ENCODE measurements at places on chromosomes 5 and 9.

- no peak for DNase-seq
These were observed 27.0 kb downstream of the MSX2 start for GRCh38 chr5:174751154-174752000.

- DNase-seq: no peak
These were observed 89.3 kb upstream of the SV2C start for GRCh38 chr5:75993643-75994520.

DNA sequence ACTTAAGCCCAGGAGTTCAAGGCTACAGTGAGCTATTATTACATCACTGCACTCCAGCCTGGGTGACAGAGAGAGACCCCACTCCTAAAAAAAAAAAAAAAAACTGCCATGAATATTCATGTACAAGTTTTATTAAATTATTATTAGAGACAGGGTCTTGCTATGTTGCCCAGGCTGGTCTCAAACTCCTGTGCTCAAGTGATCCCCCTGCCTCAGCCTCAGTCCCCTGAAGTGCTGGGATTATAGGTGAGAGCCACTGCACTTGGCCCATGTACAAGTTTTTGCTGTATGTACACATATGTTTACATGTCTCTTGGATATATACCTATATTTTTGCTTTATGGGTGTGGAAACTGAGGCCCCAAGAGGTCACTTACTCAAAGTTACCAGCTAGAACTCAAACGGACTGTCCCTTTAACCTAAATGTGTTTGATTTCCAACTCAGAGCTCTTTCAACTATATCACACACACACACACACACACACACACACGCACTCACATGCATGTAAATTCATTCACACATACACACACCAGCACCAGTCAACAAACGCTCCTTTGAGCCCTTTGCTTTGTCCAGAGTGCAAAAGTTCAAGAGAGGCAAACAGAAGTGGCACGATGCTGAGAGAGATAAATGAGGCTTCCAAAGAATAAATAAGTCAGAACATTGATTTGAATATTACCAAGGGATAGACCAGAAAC is 42.3 kb upstream of the STRBP start:
- no peak for DNase-seq

GRCh38 chr5:50415912-50416311 is 25.2 kb downstream of the EMB start:
- DNase-seq: peak; percentile 57

- no peak for DNase-seq
These were observed 53.0 kb downstream of the NR2F1 start for GRCh38 chr5:93635991-93636390.

- DNase-seq: no peak
These were observed 78.7 kb downstream of the XRCC4 start for GRCh38 chr5:83156001-83156400.

GRCh38 chr9:90851444-90851843 is 49.8 kb downstream of the SYK start:
- DNase-seq: no peak

DNA sequence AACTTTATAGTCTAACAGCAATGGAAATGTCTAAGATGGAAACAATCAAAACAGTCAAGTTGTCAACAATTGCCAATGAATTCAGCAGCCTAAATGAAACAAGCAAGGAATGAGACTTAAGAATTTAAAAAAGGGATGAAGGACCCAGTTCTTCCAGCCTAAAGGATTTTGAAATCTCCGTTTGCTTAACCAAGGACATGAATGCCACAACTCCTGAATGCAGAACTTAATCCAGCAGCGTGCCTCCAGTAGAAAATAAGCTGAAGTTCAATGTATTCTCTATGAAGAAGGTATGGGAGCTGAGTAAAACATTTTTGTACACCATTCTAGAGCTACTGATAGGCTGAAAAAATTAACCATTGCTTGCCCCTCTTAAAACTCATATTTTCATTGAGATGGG is 411.3 kb downstream of the ARHGEF28 start:
- DNase-seq: no peak

DNA sequence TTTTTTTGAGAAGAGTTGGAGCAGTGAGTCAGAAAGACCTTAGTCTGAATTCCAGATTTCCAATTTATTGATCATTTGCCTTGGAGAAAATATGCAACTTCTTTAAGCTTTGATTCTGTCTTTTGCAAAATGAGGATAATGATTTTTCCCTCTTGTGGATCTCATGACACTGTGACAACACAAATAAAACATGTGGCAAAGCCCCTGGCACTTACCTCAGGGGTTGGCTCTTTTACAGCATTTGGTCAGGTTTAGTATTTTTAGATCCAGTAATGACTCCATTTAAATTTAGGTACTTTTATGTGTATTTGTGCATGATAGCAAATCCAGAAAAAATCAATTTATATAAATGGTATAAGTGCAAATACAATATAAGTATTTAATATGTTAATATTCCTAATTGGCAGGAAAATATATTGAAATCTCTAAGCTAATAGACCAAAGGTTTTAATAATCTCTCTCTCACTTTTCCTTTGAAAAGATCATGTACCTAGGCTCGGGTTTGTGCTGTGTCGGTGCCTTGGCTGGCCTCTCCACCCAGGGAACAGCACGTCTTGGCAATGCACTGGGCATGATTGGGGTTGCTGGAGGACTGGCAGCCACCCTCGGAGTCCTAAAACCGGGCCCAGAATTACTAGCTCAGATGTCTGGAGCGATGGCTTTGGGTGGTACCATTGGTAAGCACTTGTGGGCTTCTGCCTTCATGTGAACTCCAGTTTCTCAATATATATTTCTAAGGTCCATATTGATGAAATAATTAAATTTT is 49.7 kb downstream of the NNT start:
- no peak for DNase-seq

- DNase-seq: no peak
These were observed 17.9 kb downstream of the OR13J1 start for GRCh38 chr9:35852267-35852815.

DNA sequence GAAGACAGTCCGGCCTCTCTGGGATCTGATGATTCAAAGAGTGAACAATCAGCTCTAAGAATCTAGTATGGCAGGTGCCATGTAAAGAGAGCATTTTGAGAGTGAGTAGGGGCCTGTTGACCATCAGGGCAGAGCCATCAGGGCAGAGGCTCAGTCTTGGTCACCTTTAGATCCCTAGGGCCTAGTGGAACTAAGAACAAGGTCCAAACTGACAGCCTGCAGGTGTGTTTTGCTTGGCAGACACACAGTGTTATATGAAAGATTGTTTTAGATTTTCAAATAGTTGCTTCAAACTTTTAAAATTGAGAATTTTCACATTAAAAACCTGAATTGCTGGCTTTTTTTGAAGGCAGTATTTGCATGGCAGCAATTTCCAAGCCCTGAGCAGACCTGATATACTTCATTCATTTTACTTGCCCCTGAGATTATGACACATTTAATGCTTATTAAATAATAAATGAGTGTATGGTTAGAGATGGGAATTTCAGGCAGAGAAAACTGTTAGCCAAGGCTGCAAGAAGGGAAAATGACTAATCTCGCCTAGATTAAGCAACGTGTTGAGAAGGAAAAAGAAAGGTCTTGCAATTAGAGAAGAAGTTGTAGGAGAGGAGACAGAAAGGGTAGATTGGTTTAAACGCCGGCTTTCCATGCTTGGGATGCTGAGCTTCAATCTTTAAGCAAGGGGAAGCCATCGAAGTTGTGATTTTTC is 279.6 kb downstream of the ARRDC3 start:
- no peak for DNase-seq

GRCh38 chr9:97978371-97979130 is 4.6 kb upstream of the ANP32B start:
- DNase-seq: no peak

DNA sequence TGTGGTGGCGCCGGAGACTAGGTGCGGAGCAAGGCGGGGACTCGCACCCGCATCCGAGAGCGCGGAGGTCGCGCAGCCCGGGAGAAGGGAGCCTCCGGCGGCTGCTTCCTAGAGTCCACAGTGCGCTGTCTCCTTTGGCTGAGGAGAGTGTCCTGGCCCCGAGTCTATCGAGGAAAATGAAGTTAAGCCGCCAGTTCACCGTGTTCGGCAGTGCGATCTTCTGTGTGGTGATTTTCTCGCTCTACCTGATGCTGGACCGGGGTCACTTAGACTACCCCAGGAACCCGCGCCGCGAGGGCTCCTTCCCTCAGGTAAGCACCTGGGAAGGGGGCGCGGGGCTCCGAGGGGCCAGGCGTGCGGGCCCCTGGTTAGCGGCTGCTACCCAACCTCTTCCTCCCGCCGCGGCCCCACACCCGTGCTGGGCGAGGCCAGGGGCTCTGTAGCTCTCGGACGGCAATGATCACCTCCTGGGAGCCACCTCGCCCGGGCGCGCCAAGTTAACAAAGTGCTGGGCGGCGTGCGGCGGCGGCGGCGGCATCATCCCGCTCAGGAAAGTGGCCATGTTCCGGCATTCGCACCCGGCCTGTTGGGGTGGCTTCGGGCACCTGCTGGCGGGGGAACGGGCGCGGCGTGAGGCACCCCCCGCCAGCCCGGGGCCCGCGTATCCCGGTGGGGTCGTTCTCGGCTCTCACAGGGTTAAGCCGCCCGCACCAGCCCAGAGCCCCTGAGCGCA is 681 bp downstream of the MAN2A1 start:
- peak; percentile 41 for DNase-seq

DNA sequence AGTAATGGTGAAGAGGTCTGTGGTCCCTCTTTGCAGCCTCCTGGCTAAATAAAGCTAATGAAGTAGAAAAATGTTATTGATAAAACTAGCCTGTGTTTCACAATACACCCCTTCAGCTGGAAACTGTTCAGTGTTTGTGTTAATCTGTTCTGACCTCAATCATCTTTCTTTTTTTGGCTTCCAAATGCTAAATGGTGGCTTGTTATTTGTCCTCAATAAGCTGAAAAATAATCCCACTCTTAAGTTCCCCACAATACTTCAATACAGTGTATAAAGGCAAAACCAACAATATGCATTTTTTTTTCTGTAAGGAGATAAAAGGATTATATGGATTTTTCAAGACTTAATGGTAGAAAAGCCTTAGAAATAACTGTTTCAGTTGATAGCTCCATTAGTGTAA is 560.5 kb downstream of the TUSC1 start:
- no peak for DNase-seq

DNA sequence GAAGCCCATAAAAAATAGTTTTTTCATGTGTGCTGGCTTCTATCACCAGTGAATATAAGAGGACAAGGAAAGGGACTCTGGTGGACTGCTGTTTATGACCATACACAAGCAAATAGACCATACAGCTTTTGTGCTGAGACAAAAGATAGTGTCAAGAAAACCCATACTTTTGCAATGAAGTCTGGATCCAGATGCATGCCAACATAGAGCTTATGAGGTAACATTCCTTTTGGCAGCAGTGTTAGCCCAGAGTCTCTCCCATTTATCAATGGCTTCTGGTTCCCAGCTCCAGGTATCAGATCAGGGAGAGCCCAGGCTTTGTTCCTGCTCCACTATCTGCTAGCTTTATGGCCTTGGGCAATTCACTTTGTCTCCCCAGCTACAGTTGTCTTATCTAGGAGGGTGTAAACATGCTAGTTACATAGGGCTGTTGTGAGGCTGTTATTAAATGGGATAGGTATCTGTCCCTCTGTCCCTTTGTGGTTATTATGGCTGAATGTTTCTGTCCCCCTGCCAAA is 55.6 kb downstream of the CCDC192 start:
- no peak for DNase-seq

GRCh38 chr9:133932633-133933032 is 59.5 kb downstream of the VAV2 start:
- DNase-seq: no peak

DNA sequence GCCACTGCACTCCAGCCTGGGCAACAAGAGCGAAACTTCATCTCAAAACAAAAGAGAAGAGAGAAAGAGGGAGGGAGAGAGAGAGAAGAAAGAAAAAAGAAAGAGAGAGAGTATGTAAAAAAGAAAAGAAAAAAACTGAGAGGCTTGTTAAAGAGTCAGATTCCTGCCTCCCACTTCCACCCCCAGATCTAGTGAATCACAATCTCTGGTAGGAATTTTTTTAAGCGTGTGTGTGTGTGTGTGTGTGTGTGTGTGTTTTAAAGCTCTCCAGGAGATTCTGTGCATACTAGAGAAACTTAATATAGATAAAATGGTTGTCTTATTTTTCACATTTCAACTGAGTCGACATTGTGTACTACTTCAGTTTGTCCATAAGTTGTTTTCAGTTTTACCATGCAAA is 32.0 kb downstream of the SAR1B start:
- DNase-seq: no peak

DNA sequence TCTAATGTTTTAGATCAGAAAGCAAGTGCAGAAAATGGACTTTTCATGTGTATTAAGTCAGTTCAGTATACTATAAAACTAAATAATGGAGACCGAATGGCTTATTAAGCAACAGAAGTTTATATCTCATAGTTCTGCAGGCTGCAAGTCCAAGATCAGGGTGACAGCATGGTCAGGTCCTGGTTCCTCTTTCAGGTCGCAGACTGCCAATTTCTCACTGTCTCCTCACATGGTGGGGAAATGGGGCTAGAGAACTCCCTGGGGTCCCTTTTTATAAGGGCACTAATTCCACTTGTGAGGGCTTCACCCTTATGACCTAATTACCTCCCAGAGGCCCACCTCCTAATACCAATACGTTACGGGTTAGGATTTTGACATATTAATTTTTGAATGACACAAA is 48.7 kb downstream of the RICTOR start:
- no peak for DNase-seq

DNA sequence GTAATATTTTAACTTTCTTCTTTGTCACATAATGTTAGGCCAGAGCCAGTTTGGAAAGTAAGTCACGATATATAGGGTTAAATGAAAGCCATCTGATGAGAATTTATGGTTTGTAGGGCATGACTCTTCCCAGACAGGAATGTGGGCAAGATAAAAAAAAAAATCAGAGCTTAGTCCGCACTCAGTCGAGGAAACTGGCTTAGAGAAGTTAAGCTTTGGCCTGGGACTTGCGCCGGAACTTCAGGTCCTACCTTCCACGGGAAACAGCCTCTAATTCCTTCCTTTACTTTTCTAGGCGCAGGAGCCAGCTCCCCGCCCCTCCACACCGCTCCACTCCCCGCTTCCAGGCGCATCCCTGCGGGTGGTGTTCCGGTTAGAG is 475 bp downstream of the DDX31 start:
- no peak for DNase-seq

- DNase-seq: no peak
These were observed 237.1 kb upstream of the PCSK5 start for GRCh38 chr9:75653335-75653734.

GRCh38 chr9:113922160-113922559 is 46.1 kb downstream of the ZNF618 start:
- DNase-seq: no peak

DNA sequence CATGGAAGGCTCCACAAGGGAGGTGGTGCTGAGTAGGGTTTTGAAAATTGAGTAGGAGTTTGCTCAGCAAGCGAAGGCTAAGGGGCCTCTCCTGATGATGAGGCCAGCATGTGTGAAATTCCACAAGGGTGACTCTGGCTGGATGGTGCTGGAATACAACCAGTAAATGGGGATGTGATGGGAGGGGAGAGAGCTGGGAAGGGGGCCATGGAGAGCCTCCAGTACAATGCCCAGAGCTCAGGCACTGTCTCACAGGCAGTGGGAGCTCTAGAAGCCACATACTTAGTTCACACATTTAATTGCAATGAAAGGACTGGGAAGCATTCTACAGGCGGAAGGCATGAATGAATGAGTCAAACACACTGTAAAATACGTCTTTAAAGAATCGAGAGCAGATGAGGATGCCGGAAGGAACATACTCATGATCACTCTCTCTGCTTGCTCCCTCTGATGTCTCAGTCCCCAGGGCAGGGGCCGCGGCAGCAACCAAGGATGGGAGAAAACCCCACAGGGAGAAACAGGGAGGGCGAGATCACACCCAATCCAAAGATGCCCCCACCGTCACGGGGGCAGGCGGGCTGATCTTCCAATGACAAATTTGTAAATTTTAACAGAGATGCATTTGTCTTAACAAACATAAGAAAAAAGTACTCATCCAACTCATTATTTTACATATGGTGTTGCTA is 261.0 kb downstream of the NSG2 start:
- DNase-seq: no peak

GRCh38 chr5:81986126-81986525 is 14.3 kb downstream of the ATG10 start:
- DNase-seq: no peak

Measured in CD4-positive, alpha-beta T cell treated with Interleukin-1 beta for 1 hour (primary cell).